ENCODE measurements at places on chromosomes 3 and 15.

DNA sequence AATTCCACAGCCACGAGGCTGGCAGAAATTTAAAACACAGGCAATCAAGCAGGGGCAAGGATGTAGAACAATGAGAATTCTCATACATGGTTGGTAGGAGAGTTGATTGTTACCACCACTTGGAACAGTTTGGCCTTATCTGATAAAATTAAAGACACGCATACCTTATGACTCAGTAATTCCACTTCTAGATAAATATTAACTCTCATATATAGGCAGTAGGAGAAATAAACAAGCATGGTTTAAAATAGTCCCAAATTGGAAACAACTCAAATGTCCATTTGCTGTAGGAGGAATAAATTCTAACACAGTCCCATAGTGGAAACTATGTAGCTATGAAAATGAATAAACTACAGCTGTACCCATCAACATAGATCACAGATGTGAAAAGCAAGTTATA, 42.3 kb upstream of the USP3 start:
- DNase-seq = no peak

- no peak for DNase-seq
Measured at GRCh38 chr15:42490291-42490670, 660 bp downstream of the ZNF106 start.

DNA sequence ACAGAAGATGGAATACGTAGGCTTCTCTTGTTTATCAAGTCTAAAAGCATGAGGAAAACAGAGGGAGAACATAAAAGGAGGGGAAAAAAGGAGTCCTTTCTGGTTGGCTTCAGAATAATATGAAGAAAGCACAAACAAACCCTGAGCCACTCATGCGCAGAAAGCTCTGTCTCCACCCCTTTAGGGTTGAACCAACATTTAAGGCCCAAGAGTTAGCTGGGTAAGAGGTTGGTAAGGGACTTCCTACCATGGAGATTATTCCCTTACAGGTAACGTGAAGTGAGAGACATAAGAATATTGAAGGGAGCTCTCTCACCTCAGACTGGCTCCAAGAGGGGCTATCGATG, 145.3 kb downstream of the RORA start:
- no peak for DNase-seq

DNA sequence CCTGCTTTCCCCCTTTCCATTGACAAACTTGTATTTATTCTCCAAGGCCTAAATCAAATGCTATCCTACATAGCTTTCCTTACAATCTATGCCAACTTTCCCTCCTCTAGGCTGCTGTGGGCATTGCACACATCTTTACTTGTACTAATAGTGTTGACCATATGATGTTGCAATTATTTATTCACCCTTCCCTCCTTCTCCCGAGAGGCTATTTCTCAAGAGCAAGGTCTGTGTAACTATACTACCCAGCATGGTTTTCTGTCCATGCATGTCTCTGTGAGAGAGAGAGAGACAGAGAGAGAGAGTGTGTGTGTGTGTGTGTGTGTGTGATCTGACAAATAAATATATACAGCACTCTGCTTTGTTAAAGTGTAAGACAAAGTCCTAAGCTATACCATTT, 63.8 kb downstream of the GTPBP8 start:
- no peak for DNase-seq

DNA sequence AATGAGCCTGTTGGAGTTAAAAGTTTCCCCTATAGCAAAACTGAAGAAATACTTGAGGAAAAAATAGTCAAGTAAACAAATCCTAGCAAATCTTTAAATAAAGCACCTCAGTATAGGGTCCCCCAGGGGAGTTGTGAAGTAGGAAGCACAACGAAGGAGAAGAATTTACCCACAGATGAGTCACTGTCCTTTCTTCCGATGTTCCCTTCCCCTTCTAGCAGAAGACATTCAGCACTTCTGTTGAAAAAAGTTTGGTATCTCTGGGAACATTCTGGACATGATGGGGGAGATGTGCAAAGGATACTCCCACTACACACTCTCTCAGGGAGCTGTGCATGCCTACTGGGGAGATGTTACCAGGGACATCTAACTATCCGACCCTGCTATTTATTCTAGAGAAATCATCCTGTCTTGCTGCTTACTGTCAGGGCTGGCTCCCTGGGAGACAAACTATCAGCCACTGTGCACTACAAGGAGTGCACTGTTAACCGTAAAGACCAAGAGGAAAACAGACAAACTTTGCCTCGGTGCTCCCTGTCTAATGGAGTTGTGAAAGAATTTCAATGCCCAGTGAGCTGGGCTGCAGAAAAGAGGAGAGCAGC, 93.8 kb downstream of the RFTN1 start:
- no peak for DNase-seq

DNA sequence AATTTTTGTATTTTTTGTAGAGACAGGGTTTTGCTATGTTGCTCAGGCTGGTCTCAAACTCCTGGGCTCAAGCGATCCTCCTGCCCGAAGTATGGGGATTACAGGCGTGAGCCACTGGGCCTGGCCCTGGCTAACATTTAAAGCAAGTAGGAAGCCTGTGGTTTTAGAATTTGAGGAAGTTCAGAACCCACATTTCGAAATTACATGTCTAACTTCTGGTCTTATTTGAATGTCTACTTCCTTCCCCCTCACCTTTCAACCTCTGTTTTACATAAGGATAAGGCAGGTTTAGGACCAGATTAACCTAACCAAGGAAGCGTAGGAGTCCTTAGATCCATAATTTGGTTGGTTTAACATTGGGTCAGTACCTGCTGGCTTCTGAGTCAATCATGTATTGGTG, 120.5 kb upstream of the PROK2 start:
- DNase-seq = no peak

- DNase-seq = no peak
Measured at GRCh38 chr15:101038327-101039003, 119.3 kb downstream of the LRRK1 start.

GRCh38 chr3:17342119-17342518, 400.3 kb downstream of the TBC1D5 start:
- no peak for DNase-seq

GRCh38 chr3:88267441-88267840, 117.7 kb downstream of the C3orf38 start:
- DNase-seq = no peak

DNA sequence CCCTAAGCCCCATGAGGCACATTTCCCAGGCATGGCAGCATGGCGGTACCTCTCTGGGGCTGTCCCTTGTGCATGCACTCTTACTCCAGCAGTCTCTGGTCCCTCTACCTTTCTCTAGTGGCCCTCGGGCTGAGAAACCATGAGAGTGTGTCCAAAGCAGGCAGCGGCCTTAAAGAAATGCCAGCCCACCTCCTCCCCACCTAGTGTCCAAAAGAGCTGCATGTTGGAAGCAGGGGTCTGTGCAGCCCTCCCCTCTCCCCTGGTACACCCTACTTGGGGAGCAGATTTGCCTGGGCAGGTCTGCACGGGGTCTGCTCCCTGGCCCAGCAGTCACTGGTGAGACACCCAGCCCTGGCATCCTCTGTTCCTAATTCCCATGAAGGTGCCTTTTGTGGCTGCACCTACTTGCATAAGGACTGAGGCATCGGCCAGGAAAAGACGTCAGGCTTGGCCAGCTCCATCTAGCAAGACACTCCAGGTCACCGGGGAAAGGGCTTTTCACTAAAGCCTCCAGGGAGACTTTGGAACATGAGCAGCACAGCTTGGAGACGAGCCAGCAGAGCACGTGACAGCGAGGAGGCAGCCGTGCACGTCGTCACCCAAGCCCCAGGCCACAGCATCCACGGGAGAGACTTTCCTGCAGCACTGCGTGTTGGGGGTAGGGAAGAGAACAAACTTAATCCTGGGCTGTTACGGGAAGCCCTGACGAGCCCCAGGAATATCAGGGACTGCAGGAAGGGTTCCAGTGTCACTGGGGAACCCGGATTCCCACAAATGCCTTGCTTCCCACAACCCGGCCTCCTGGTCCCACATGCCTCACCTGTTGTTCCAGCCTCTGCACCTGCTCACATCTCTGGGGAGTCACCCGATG, 38.8 kb downstream of the TM2D3 start:
- no peak for DNase-seq

GRCh38 chr3:196159952-196160804, 51.0 kb downstream of the ZDHHC19 start:
- peak; percentile 54 for DNase-seq

GRCh38 chr15:98801234-98801561, 152.9 kb downstream of the IGF1R start:
- DNase-seq = no peak

- no peak for DNase-seq
Measured at GRCh38 chr3:118408431-118408830, 626.2 kb downstream of the IGSF11 start.

GRCh38 chr15:60695713-60696522, 217.0 kb upstream of the ICE2 start:
- no peak for DNase-seq

DNA sequence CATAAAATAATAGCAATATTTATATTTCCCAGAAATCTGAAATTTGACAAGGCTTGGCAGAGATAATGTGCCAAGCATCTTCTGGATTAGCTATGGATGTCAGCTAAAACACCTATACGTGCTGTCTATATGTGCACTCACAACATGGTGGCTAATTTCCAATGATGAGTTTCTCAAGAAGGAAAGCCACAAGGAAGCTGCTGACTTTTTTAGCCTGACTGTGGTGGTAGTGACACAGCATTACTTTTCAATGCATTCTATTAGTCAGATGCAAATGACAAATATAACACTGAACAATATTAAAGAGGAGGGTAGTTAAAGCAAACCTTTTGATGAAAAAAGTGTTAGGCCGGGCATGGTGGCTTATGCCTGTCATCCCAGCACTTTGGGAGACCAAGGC, 101.7 kb upstream of the CCDC54 start:
- no peak for DNase-seq

All from HS-5 (cell line).